ENCODE measurements at places on chromosomes 6 and 20.

GRCh38 chr20:50632236-50632635 is 59.1 kb downstream of the RIPOR3 start:
- DNase-seq, result no peak

DNA sequence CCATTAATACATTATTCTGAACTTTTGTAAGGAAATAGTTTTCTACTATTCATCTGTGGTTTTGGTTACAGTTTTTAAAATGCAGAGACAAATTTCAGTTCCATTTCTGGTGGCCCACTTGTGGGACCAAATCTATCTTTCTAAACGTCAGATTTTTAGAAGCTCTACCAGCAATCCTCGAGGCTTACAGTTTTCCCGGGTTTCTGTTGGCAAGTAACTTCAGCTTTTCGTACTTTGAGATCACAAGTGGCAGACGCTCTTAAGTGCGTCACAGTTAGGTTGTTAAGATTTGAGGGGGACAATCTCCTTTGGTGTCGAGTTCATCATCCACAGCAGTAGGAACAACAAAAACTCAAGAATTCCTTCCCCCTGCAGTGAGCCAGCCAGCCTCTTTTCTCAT is 60.0 kb downstream of the JARID2 start:
- DNase-seq, result no peak

- no peak for DNase-seq
Measured at GRCh38 chr20:48722737-48723191, 105.0 kb downstream of the PREX1 start.

- DNase-seq, result no peak
Measured at GRCh38 chr6:101626269-101626668, 232.8 kb downstream of the GRIK2 start.

DNA sequence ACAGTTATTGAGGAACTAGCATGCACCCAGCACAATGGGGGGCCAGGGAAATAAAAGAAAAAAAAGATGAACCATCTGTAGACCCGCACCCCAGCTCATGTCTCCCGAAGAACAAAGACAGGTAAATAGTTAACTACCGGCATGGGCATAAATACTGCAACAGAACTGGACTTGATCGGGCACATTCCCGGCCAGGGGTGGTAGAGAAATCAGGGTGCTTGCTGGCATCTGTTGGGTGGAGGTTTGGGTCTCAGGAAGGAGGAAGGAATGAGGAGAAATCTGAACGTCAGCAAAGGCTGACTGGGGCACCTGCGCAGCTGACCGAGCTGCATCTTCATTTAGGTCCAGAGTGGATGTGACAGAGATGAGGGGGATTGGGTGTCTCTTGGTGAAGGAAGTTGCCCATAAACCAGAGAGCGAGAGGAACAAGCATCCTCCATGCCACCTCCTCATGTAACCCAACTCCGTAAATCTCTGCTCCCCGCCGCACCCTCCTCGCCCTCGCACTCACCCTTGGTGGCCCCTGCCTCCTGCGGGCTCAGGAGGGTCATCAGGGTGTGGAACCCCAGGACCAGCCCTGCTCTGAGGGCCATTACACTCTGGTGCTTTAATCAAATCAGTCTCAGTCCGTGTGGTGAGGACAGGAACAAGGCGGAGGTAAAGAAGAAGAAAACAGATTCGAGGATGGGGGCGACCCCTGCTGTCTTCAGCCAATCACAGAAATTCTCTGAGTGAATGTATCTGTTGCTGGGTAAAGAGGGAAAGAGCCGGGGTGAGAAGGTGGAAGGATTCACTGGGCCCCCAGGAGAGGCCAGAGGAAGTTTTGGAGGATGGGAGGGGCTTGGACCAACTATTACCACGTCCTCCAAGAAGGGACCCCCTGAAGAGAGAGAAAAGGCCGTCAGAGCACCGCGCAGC is at the start of gene HLA-DOA:
TSS of gene HLA-DOA (minus strand) at position 648 of the 918 bp plus-strand sequence.
- no peak for DNase-seq

DNA sequence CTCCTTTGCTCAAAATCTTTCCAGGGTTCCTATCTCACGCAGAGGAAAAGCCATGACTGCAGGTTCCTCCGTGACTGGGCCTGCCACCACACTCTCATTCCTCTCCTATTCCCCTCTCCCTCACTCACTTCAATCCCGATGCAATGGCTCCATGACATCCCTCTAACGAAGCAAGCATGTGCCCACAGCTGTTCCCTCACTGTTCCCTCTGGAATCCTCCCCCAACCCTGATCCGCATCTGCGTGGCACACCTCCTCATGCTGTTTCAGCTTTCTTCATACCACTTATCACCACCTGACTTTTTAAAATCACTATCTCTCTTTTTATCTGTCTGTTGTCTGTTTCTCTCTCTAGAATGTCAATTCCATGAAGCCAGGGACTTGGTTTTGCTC is 25.5 kb downstream of the ANGPT4 start:
- DNase-seq, result no peak

DNA sequence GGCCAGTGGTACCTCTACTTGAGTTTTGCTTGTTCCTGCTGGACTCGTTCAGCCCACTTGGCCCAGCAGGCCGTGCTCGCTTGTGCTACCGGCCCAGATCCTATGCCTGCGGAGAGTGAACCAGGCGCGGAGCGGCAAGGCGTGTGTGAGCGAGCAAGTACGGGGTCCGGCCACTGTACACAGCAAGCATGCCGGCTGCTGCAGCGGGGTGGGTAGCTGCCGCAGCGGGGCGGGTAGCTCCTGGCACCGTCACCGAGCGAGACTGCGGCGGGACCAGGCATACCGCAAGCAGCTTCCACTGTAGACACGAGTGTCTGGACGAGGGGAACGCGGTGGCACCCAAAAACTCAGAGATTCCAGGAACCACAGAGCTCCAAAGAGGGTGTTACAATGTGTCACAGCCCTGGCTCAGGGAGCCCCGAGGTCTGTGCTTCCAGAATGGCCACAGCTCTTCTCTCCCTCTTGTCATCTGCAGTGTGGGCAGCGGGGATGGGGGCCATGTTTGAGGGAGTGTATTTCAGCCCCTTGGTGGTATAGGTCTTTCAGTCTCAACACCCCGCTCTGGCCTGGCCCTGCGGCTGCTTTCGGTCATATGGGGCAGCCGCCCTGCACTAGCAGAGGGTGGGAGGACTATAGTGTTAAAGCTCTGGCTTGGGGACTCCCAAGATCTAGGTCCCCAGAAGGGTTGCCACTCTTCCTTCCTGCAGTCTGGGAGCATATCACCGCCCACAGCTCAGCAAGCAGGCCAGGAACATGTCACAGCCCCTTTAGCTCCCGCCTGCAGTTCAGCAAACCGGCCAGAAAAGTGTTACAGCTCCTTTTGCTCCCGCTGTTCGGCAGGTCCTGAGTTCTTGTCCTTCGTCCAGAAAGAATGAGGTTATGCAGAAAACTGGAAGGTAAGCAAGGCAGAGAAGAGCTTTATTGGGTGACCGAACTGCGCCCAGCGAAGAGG is 6.1 kb upstream of the RWDD1 start:
- DNase-seq, result no peak

- peak; percentile 72 for DNase-seq
Measured at GRCh38 chr6:26216886-26217713, 129.9 kb downstream of the HFE start.

DNA sequence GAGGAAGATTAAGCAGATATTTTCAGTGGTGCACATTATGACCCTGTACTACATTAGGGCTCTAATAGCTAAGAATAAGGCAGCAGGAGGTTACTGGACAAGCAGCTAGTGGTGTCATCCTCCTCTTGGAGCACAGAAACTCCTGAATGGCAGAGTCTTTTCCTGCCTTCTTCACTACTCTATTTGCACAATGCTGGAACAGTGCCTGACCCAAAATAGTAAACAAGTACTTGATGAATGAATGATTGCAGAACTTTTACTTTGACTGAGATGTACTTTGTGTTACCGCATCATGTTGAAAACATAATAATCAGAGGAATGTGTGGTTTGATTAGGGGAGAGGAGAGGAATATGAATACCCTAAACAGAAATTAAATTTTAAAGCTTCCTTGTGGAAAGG is 30.0 kb upstream of the UST start:
- DNase-seq, result no peak

DNA sequence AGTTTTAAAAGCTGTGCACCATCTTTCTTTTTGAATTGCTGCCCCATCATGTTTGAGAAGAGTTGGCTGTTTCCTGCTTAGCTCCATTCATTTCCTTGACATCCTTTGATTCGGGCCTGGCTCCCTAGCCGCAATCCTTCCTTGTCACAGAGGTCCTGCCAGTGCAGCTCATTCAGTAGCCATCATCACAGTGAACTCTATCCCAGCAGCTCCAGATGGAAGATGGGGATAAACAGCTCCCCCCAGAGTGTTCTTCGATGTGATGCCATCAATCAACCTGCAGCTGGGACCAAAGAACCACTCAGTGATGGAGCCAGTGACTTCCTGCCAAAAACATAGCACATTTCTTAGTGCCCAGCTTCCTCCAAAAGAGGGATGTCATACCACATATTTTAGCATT is 158.8 kb downstream of the FRK start:
- DNase-seq, result no peak

DNA sequence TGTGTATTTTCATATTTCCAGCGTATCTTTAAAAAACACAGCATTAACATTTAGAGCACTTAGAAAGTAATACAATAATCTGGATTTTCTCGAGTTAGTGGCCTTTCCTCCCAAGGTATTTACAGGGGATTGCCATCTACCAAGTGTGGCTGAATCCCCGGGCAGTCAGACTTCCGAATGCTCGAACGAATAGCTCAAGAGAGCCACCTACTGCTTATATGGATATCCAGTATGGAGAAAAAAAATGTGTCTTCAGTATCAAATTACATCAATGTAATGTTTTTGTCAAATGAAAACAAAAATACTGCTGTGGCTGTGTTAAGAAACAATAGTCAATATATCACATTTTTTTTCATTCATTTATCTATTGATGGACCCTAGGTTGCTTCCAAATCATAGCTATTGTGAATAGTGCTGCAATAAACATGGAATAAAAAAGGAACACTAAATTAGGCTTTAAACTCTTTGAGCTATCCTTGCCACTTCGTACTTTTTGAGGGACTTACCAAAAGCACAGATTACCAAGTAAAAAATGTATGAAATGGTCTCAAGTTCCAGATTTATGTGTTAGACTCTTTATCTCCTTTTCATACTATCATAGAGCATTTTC is 654.5 kb upstream of the PTCHD4 start:
- no peak for DNase-seq
